PC-9 (cell line): ENCODE measurements at places on chromosomes 6 and 20.

DNA sequence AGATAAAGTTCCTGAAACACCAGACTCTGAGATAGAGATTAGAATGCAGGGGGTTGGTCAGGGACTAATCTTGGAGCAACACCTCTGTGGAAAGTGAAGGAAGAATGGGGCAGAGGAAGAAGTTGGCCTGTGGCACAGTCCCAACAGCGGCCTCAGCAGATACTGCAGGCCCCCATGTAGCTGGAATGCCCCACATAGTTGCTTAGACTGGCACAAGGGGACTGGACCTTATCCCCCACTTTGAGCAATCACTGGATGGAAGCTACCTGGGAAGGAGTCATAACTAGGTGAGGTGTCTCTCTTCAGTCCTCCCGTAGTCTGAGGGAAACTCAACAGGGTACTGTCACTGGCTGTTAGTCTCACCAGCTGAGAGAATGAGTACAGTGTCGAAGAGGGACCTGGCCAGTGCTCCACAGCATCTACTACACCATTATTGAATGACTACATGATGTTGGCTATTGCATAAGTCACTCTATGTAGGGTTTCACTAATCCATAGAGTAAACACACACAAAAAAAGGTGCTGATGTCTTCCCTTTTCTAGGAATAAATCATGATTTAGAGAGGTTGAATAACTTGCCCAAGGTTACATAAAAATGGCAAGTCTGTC, 47.5 kb downstream of the ADGRG6 start:
- no peak for DNase-seq

DNA sequence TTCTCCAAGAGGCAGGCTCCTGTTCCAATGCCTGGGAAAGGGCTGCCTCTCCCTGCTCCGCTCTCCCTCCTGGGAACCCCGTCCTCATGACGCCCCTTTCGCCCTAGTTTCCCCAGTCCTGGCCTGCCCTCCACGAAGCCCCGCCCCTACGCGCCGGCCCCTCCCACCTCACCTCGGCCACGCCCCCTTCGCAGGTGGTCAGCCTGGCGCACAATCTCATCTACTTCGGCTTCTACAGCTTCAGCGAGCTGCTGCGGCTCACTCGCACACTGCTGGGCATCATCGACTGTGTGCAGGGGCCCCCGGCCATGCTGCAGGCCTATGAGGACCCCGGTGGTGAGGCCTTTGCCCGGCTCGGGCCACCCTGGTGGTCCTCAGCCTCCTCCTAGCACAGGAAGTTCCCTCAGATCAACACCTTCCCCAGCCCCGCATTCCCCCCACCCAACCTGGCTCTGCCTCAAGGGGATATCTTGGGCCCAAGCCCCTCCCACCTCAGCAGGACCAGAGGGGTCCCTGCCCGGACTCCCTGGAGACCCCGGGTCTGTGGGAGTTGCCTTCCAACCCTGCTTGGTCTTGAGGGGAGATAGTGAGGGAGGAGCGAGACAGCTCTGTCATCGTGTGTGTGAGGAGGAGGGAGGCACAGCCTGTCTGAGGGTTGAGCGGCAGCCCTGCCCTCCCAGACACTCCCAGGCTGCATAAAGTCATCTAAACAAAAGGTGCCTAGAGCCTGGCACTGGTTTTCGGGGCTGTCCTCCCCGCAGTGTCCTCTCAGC, 40.3 kb downstream of the UQCC2 start:
- no peak for DNase-seq

GRCh38 chr6:41646026-41646795, 7.9 kb downstream of the MDFI start:
- no peak for DNase-seq

DNA sequence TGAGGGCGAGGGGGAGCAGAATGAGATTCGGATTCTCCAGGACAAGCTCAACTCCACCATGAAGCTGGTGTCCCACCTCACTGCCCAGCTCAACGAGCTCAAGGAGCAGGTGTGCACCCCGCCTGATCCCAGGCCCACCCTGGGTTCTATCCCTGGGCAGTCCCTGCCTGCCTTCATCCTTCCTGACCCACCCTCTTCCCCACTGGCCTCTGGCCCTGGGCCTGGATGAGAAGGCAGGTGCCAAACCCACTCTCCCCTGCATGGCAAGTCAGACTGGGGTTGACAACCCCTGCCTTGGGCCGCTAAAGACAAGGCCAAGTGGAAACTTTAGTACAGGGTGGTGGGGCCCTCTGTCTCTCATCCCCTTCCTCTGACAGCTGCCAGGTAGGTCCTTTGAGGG, 16.5 kb downstream of the UQCC2 start:
- DNase-seq = no peak

- no peak for DNase-seq
Measured at GRCh38 chr20:40863355-40863919, 165.2 kb upstream of the TOP1 start.
